ENCODE measurements at places on chromosomes 3 and 15.
A peak's percentile ranks its signal among the peaks of the same experiment; 100 is the strongest.

DNA sequence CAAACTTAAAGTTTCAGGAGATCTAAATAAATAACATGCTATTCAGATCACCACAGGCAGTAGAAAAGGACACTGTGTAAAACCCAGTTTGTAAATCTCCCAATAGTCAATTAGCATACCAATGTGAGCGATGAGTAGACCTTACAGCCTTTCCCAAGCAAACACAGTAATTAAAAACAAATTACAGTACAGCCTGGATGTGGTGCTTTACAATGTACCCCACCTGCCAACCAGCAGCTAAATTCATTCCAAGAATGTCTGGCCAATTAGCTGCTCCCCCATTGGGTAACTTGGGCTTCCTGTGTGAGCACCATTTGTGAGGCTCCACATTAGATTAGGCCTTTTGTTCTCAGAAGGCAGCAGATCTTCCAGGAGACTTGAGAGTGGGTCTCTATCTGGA, 635.0 kb downstream of the TBL1XR1 start:
- no peak for DNase-seq

DNA sequence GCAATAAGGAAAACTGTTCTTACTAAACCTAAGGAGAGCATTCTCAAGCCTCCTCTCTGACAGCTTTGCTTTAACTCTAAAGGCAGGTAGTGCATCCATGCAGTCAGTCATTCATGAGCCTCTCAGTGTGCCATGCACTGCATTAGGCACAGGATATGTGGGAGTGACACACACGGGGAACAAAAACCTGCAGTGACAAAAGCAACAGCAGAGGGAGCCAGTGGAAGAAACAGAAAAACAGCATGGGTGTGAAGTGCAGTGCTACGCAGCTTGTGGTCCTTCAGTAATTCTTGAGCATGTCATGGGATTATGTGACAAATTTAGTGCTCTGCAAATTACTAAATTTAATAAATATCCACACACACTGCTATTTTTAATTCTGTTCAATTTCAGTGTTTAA, 230.7 kb downstream of the BBX start:
- DNase-seq, result peak; percentile 37

DNA sequence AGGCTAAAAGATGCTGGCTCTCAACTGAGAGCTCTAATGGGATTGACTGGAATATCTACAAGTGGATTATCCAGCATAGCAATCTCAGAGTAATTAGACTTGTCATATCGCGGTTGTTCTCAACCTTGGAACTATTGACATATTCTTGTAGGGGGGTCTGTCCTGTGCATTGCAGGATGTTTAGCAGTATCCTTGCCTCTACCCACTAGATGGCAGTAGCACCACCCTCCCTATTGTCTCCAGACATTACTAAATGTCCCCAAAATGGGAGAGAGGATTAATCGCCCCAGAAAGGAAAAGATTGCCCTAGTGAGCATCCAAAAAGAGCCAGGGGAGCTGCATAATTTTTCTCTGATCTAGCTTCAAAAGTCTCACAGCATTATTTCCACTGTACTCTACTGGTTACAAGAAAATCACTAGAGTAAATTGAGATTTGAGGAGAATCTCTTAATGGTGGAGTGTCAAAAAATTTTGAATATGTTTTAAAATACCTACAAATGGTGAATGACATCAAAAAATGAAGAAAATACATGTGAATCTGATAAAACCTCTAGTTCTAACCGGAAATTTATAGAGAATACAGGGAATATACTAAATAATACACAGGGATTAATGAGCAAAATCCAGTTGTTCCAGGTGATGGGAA, 388.2 kb upstream of the AGTR1 start:
- DNase-seq, result peak; percentile 54

GRCh38 chr15:65926459-65926858, 57.2 kb downstream of the RAB11A start:
- DNase-seq, result no peak

- no peak for DNase-seq
Measured at GRCh38 chr15:66834881-66835878, 133.1 kb downstream of the SMAD6 start.

GRCh38 chr15:73986055-73986775, 5.9 kb downstream of the STOML1 start:
- DNase-seq, result no peak

DNA sequence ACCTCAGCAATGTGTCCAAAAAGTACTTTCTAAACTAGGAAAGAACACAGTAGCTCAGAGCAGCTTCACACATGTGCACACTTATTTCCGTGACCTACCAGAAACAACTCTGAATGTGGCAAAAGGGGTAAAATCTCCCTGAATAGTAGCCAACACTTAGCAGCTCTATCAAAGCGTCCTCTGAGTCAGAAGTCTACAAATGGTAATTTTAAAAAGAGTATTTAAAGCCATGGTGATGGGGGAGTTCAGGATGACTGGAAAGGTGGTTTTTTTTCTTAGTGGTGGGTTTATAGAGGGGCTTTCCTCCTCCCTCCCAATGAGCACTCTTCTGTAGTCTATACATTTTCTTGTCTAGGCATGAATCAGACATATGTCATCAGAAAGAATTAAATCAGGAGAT, 223.8 kb upstream of the PRICKLE2 start:
- DNase-seq, result no peak

- no peak for DNase-seq
Measured at GRCh38 chr15:77305953-77306352, 114.0 kb downstream of the PEAK1 start.

DNA sequence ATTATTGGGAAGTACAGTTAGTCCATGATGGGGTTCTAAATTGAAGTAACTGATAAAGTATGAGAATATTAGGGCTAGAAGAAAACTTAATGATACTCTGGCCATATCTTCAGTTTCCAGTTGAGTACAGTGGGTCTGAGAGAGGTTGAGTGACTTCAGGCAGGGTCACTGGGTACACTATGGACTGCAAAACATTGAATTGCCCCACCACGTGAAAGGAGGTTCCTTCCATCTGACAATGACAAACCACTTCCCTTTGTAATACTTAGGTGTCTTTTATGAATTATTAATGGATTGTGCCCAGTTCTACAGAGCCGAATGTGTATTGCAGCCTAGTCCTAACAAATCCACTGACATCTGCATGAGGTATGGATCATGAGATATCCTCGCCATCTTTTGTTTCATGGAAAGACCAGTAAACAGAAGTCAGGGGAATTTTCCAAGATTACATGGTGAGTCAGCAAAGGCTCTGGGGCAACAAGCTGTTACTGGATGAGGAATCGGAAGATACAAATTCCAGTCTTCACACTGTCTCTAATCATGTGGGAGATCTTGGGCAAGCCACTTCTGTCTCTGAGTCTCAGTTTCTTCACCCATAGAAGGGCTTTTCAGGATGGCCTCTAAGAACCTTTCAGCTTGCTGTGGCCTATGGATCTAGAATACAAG, 66.5 kb upstream of the BCL6 start:
- DNase-seq, result peak; percentile 34

DNA sequence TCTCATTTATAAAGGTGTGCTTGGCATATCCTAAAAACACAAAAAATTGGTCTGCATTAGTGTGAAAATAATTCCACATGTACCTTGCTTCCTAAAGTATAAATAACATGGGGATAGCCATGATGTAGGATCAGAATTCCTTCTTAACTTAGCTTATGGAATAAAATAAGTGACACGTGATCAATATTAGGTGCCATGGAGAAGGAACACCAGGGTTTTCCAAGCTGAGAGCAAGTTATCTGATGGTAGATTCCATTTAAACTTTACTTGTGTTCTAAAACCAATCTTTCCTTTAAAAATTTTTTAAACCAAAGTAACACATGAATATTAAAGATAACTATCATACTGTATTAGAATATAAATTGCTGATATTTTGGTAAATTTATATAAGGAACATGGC, 300.5 kb downstream of the ZPLD1 start:
- no peak for DNase-seq

- DNase-seq, result peak; percentile 52
Measured at GRCh38 chr3:41199866-41200668, 762 bp downstream of the CTNNB1 start.

All from astrocyte of the spinal cord (primary cell).